ENCODE measurements at places on chromosomes 6 and 20.

GRCh38 chr20:45912344-45912682, 358 bp upstream of the PLTP start:
- DNase-seq, result no peak

- DNase-seq, result no peak
These were observed 164.7 kb upstream of the CENPW start for GRCh38 chr6:126175251-126175650.

- no peak for DNase-seq
These were observed 14.9 kb downstream of the SH3BGRL2 start for GRCh38 chr6:79646006-79646405.

DNA sequence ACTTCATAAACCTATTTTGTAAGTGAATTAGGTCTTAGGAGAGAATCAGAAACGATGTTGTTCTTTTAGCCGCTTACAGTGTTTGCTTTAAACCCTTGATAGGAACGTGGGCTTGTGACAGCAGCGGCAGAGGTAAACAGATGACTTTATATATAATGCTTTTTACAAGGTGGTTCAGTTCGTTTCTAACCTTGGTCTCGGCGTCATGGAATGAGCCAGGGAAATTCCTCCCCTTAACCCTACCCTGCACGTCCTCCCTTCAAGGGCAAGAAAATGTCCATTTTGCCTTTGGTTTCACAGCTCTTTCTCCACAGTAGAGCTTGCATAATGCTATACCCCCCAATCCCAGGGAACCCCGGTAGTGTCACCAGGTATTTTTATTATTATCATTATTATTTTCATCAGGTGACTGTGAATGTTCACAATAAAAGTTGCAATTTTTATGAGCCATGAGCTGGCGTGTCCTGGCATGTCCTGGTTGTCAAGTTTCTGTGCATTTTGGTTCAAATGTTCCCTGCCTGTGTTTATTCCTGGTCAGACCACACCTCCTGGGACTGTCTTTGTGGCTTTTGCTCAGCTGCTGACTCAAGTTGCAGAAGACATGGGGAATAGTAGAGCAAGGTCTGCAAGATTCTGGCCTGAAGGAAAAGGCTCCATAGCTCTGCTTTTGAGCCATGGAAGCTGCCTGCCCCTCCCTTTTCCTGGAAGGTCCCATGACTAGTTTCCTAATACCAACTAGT, 112.8 kb upstream of the BMP2 start:
- no peak for DNase-seq

GRCh38 chr20:59300333-59301081, at the start of gene EDN3:
Gene EDN3 (plus strand): TSS chr20:59300611. CDS start chr20:59300813, 202 bp downstream.
- DNase-seq, result no peak

DNA sequence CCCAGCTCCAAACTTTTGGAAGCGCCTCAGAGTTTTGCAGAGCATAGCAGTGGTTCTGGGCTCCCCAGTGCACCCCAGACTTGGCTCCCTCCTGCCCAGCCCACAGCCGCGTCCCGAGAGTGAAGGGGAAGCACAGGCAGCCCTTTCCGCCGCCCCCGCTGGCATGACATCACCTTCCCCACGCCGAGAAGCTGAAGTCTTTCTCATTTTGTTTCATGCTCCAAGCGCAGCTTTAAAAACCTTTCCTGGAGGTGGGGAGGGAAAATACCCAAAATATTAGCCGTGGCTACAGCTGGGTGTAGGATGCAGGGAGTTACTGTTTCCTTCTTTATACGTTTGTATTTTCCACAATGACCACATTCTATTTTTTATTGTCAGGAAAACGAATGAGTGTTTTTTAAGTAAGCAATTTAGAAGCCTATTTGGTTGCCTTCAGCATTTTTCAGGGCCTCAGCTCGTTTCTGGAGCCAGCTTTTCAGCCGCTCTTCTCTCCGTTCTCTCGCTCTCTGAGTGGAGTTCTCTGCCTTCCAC, 72.9 kb downstream of the SNX5 start:
- DNase-seq, result no peak

DNA sequence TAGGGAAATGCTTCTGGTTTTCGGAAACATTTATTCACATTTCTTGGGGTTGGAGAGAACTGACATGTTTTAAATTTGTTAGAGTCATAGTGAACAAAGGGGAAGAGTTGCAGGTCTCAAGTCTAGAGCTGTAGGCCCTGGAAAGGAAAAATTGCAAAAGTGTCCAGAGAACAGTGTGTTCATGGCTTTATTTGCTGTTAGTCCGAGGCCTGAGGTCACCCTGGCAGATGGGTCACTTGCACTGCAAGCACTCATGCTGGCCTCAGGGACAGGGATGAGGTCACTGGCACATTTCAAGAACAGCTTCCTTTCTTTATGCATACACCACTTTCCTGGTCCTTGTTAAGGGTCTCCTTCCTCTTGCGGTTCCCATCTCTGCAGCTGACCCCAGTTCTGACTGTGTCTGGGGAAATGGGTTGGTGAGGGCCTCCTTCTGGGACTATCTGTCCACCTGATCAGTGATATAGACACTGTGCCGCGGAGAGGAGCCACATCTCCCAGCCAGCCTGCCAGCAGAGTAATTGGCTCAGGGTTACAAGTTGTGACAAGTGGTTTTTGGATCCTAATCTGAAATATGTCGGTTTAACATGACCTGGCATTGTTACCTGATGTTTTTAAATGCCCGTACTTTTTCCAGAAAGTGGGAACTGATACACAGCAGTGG, 194.0 kb downstream of the EYA4 start:
- no peak for DNase-seq

GRCh38 chr20:64110411-64111068, 3.2 kb upstream of the NPBWR2 start:
- no peak for DNase-seq

- DNase-seq, result no peak
These were observed at the start of gene MUC22 for GRCh38 chr6:31010393-31011060. Gene MUC22 (plus strand): TSS chr6:31010474. CDS start chr6:31010707, 233 bp downstream.

GRCh38 chr6:53801022-53801421, 6.2 kb downstream of the LRRC1 start:
- DNase-seq, result no peak

DNA sequence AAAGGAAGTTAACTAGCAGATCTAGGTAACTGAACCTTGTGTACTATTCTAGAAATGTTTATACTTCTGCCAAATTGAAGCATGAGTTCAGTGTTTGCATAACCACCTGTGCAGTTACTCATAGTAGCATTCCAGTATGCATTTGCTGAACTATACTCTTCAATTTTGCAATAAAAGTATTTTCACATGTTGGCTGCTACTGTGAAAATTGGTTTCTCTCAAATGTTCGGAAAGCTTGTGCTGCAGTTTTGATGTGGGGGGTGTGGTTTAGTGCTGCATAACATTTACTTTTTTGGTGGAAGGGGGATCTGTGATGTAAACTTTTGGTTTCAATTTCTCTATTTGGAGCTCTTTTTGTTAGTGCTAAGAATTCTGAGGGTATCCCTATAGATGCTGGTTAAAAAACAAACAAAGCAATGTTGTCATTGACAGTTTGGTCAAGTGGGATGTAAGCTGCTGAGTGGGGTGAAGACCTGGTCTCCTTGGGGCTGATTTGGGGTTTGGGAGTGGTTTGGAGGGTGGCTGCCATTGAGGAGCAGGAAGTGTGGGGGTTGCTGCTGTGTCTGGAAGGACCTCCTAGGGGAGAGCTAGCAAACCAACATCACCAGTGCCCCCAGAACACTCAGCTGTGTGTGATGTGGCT, 87.8 kb downstream of the CARMIL1 start:
- DNase-seq, result no peak

DNA sequence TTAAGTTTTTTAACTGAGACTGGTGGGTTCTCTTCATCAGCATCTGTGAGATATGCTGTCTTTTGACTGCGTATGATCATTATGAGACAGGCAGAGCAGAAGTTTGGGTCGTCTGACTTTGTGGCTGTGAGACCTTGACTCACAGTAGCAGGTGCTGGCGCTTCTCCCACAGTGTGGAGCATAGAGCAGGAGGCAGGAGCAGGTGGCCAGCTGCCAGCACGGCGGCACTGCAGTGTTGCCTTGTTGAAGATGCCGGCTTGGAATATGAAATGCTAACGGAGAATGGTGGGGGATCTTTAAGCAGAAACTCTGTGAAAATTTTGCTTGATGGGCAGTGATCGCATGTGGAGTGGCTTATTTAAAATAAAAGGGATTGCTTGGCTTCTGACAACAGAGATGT, 105.0 kb downstream of the TIAM2 start:
- no peak for DNase-seq

DNA sequence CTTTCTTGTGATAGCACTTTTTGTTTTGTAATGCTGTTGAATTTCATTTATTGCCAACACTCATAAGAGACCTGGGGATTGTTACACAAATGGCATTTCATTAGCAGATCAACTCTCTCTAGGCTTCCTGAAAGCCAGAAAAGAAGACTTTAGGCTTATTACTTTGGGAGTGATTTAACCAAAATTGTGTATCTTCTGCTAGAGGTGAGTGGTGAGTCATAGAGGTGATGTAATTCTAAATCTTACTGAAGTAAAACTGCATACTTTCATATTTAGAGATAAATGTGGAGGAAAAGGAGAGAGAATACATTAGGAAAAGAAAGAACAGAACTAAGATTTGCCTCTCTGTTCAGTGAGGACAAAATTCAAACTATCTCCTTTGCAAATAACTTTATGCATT, 304.7 kb upstream of the RGS17 start:
- no peak for DNase-seq

DNA sequence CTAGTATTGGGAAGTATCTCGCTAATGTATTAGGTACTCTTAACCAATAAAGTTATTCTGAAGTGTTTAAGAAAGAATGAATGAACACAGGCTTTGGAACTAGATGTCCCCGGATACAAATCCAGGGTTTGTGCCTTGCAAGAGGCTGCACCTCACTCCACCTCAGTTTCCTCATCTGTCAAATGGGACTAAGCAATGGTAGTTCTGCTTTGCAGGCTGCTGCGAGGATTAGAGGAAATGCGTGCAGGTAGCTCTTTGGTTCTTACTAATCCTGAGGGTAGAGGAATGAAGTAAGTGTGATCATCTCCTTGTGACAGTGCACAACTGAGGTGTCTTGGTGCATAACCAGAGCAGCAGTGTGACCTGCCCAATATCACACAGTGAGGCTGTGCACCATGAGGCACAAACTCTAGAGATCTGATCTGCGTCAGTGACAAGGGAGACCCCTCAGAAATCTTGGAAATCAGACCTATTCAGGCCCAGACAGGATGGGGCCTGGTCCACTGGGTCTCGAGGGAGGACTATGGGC, 26.7 kb downstream of the ADA start:
- no peak for DNase-seq

- no peak for DNase-seq
These were observed 10.1 kb upstream of the TENT5A start for GRCh38 chr6:81762606-81763005.

DNA sequence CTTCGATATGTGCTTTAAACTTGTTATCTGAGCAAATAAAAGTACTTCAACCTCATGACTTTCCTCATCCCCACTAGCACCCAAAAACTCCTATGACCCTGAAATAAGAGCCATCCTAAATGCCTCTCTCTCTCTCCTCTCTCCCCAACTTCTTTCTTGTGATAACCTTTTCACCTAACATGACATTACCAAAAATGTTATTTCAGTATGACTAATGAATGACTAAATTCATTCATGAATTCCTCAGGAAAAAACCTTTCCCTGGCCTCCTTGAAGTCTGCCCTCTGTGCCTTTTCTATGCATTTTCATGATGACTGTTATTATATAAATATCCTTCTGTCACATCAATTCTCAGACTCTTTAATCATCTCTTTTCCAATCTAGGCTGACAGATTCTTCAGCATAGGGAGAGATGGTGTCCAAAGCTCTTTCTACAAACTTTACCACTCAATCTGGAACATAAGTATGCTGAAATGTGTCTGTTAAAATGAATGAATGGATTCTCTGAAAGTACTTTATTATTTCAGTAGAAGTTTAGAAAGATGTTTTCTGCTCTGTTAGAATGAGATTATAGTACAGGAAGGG, 114.3 kb upstream of the GGTLC1 start:
- DNase-seq, result no peak

- DNase-seq, result no peak
These were observed 221.5 kb downstream of the PREX1 start for GRCh38 chr20:48606172-48606840.

GRCh38 chr6:158834675-158835385, 15.7 kb upstream of the EZR start:
- DNase-seq, result no peak

- DNase-seq, result no peak
These were observed 83.9 kb upstream of the AFDN start for GRCh38 chr6:167742719-167743303.

GRCh38 chr20:22574545-22575086, 9.8 kb downstream of the FOXA2 start:
- no peak for DNase-seq

DNA sequence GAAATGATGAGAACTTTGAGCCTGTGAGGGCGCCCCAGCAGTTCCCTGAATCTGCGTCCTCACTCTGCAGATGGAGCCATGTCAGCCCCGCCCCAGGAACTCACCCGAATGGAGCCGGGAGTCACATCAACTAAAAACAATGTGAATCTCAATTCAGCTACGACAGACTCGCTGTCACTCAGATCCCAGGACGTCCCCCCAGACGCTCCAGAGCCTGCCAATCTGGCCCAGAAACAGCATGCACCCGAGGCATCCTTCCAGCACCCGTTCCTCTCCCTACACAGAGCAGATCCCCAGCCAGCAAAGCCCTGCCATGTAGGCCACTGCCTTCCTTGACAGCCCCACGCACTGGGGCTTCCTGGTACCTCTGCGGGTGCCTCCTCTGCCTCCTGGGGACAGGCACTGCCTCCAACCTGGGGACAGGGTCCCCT, 248.0 kb downstream of the TTLL2 start:
- DNase-seq, result no peak

DNA sequence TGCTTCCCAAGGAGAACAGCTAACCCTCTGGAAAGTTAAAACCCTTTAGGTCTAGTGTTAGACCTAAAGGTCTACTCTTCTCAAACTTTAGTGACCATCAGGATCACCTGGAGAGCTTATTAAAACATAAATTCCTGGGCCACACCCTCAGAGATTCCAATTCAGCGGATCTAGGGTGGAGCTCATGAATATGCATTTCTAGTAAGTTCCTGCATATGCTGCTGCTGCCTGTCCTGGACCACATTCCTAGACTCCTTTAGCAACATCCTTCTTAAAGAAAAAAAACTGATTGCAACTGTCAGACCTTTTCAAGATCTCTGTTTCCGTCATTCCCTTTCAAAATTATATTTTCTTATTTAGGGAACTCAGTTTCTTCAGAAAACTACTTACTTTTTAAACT, 31.2 kb downstream of the SNAP25 start:
- DNase-seq, result no peak

- DNase-seq, result no peak
These were observed 16.8 kb upstream of the SYNDIG1 start for GRCh38 chr20:24452498-24453127.

DNA sequence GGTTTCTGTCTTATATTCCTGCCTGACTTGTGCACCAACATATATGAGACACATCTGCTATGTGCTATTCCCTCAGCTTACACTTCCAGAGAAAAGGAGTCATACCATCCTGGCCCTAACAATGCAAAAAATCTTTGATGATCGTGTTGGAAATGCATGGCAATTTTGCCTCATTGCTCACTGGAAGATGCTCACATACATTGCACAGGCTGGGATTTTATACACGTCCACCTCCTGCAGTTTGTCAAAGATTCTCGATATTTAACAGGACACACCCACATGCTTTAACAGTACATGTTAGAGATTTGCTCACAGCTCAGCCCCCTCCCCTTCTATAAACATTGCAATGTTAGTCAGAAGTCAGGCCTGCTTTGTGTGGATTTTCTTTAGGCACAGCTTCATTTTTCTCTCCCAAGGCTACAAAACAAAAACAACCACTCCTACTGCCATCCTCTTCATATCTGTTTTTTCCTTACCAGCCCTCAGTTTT, 66.1 kb downstream of the ADGB start:
- no peak for DNase-seq

Measured in activated CD4-positive, alpha-beta T cell treated with anti-CD3 and anti-CD28 coated beads for 1 hour (primary cell).